ENCODE measurements at places on chromosomes 2 and 18.

- no peak for DNase-seq
Observed at GRCh38 chr2:45925636-45926366, 274.3 kb downstream of the PRKCE start.

- no peak for DNase-seq
Observed at GRCh38 chr2:24085200-24085489, 511 bp upstream of the TP53I3 start.

- no peak for DNase-seq
Observed at GRCh38 chr2:99987160-99987559, 155.2 kb downstream of the AFF3 start.

GRCh38 chr2:86628091-86628522 is 4.4 kb upstream of the RNF103 start:
- no peak for DNase-seq

DNA sequence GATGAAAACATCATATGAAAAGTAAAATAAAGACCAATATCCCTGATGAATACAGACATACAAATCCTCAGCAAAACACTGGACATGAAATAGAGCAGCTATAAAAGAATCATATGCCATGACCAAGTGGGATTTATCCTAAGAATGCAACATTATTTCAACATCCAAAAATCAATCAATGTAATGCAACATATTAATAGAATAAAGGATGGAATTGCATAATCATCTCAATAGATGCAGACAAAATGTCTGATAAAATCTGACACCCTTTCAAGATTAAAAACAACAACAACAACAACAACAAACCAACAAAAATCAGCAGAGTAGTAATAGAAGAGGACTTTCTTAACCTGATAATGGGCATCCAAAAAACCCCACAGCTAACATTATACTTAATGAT is 63.8 kb upstream of the IL1R1 start:
- DNase-seq = no peak

Measured in activated CD4-positive, alpha-beta T cell treated with anti-CD3 and anti-CD28 coated beads, Interleukin-2, amount 50 U/mL, for 4 hours (primary cell).